ENCODE measurements at places on chromosomes 4 and X.

DNA sequence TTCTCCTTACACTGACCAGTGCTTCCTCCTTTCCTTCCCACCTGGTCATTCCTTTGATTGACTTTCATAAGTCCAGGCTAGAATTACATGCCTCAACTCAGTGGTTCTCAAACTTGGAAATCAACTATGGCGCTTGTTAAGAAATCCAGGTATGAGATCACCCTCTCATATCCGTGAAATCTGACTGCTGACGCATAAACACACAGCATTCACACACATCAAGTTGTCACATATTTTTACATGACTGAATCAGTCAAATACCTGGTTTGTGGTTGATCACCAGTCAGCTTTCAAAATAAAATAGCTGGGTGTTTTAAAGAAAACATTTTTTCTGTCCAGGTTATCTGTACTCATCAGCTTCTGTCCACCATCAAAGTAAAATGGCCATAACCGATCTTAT lies 433.5 kb downstream of the AFF2 start:
- no peak for DNase-seq

GRCh38 chrX:151713849-151714248 lies 2.0 kb upstream of the FATE1 start:
- DNase-seq: no peak

DNA sequence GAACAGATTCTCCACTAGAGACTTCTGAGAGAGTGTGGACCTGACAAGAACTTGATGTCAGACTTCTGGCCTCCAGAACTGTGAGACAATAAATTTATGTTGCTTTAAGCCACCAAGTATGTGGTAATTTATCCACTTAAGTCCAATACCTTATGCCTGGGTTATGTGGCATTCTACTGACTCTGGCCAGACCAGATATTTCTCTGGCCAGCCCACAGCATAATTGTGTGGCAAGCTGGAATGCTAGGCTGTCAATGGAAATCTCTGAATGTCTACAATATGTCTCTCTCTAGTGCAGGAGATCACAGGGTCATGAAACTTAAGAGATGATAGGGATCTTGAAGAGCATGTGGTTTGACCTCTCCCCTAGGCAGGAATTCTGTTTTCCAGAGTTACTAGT lies 251.0 kb downstream of the ZNF674 start:
- no peak for DNase-seq

DNA sequence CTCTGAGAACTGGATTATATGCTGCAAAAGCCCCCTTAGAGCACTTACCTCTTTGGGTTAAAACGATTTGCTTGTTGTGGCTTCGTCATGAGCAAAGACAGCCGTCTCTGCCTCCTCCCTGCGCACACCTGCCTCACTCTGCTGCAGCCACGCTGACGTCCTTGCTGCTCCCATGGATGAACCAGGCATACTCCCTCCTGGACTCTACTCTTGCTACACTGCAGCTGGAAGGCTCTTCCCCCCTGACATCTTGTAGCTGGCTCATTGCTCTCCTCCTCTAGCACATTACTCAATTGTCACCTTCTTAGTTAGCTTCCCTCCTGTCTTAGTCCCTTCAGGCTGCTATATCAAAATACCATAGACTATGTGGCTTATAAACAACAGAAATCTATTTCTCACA lies 59.3 kb downstream of the FAM114A1 start:
- DNase-seq: no peak

DNA sequence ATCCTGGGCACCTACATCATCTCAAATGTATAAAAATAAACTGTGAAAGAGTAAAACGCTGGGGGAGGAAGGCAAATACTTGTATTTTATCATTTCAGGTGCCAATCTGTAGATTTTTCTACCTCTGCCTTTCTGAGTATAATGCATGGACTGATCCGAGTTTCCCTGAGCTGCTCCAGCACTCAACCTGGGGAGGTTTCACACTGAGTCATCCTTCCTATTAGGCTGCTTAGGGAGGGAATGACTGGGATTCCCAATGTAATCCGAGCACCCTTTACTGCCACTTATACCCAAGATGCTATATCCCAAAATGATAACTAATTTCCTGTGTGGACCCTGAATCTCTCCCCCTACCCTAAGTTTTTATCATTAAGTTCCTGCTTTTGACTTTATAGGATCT lies 126.6 kb downstream of the HNRNPD start:
- no peak for DNase-seq
